ENCODE measurements at places on chromosomes 3 and 15.

DNA sequence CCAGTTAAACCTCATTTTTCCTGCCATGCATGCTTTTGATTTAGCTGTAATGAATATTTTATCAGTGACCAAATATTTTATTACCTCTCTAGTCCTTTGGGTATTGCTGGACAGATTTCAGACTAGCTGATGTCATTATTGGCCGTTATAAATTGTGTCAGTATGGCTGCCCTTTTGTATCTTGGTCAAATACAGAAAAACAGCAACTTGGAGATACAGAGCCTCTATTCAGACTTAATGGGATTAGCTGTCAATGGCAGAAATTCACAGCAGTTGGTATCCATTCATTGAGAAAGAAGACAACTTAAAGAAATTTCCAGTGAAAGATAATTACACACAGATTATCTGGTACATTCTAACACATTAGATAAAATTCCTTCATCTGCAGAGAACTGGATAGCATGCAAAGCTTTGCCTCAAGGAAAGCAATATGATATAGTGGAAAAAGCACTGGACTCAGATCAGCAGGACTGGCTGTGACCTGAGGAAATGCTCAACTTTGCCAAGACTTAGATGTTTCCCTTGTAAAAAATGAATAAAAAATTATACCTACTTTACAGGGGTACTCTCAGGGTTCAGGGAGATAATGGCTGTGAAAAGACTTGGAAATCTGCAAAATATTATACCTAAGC is 20.8 kb downstream of the COL6A6 start:
- no peak for DNase-seq

GRCh38 chr3:143190101-143190500 is 70.5 kb downstream of the CHST2 start:
- DNase-seq: no peak

GRCh38 chr3:70771426-70772147 is 459.1 kb upstream of the MDFIC2 start:
- peak; percentile 21 for DNase-seq

DNA sequence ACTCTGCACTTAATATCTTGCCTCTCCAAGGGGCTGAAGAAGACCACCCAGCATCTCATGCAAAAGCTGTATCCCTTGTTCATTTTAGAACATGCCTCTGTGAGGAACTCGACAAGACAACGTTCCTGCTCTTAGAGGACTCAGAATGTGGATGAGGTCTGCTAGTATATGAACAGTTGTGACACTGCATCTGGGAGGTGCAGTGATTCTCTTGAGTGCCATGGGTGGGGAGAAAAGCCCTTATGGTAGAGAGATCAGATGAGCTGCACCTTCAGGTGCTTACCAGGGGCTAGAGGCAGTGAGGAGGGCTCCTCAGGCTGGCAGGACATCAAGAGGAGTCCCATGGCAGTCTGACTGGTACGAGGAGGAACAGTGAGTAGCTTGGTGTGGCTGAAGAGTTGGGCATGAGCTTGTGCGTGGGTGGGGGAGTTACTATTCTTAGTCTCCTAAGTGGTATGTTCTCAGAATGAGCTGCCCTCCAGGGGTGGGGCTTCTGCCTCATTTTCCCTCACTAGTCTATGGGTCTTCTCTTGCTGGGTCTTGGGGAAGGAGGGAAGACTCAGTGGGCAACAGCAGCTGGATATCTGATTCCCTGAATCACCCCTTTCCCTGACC is 56.7 kb upstream of the ATP2B2 start:
- no peak for DNase-seq

GRCh38 chr15:64635499-64636495 is 139.6 kb downstream of the RBPMS2 start:
- DNase-seq: peak; percentile 27

- DNase-seq: no peak
These were observed 2.9 kb upstream of the TMEM266 start for GRCh38 chr15:76056931-76057330.

GRCh38 chr3:177473184-177473583 is 275.9 kb upstream of the TBL1XR1 start:
- DNase-seq: no peak

DNA sequence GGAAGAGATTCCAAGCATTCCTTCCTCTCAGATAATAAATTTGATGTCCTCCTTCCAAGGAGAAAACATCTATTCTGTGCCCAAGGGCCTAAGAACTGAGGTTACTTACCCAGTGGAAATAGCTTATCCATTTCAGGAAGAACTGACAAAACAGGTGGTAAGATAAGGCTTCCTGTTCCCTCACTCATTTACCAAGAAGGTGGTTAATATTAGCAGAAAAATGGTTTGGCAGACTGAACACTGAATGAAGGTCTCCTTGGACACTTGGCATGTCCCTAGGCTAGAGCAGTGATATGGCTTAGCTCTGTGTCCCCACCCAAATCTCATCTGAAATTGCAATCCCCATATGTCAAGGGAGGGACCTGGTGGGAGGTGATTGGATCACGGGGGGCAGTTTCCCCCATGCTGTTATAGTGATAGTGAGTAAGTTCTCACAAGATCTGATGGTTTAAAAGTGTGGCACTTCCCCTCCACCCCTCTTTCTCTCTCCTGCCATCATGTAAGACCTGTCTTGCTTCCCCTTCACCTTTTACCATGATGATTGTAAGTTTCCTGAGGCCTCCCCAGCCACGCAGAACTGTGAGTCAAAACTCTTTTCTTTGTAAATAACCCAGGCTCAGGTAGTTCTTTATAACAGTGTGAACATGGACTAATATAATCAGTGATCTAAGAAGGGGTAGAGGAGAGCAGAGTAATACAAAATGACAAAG is 127.4 kb downstream of the ST8SIA2 start:
- DNase-seq: no peak

DNA sequence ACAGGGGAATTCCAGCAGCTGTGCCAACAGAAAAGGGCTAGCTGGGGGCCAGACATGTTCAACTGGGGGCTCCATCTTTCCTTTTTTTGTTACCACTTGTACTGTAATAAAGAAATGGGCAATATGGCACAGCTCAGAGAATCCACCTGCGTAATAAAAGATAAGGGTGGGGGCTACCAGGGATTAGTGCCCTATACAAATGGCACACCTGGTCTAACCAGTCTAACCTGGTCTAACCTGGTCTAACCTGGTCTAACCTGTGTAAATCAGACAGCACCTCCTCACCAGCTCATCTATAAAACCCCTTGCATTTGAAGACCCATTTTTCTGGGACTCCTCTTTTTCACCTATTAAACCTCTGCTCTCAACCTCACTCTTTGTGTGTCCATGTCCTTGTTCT is 26.2 kb upstream of the CLDN16 start:
- DNase-seq: no peak

GRCh38 chr3:140822401-140823047 is 119.1 kb upstream of the SLC25A36 start:
- no peak for DNase-seq

- DNase-seq: no peak
These were observed 81.4 kb upstream of the SLC25A26 start for GRCh38 chr3:66139415-66139814.

DNA sequence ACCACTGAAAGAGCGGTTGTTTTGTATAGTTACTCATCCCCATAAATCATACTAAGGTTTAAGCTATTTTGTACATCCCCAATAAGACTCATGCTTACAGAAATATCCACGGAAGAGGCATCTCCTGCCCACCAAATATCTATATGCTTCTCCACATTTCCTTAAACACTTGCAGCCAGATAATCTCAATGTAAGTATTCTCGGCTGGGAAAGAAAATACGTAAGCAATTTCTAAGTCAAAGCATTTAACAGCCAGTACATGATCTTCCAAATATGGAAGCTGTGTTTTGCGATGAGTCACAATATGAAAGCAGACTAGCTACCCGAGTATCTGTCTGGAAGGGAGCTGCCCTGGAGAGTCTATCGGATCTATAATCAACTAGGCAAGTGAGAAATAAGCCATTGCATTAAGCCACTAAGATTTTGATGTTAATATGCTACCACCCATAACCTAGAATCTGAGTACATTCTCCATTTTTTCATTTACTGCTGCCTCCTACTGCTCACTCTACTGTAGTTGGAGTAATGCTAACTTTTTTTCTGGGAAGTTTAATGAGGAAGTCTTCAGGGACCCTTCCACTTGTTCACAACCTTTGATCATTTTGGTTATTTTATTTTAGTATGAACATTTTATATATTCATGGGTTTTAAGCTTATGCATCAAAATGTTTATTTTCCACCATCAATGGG is 26.9 kb upstream of the ZMAT3 start:
- peak; percentile 79 for DNase-seq

- DNase-seq: no peak
These were observed 16.1 kb downstream of the ZNF80 start for GRCh38 chr3:114221165-114221880.

DNA sequence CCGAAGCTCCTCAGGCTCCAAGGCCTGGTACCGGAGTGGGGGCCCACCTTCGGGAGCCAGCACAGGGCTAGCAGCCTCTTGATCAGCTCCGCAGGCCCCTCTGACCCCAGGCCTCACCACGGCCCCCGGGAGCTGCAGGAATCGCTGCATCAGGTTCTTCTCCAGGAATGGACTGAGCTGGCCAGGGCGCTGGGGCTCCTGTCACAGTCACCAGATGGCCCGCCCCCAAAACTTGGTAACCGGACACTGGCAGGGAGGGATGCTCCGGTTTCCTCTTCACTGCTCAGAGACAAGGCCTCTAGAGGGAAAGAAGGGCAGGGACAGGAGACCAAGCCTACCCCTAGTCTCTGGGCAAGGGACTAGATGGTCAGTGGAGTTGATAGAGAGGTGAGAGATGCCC is 9.9 kb downstream of the AP3B2 start:
- DNase-seq: no peak

GRCh38 chr3:39978308-39978707 is 168.9 kb downstream of the MYRIP start:
- no peak for DNase-seq

GRCh38 chr3:46895204-46895660 is 17.7 kb downstream of the PTH1R start:
- peak; percentile 52 for DNase-seq
